ENCODE measurements at places on chromosomes 3 and 15.

DNA sequence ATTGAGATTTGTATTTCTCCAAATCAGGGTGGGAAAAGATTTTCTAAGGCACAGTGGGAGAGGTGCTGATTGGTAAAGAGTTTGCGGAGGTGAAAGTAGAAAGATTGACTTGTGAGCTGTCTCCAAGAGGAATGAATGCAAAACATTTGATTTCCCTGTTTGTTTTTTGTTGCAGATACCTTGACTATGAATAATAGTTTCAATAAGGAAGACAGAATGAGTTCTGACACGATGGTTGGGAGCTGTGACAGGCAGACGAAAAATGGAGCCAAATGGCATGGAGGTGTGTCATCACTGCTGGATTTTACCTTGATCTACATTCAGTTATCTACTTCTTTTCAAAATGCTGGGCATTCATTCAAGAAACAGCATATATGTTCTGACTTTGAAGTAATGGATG, 145.1 kb downstream of the NFKBIZ start:
- DNase-seq: no peak

DNA sequence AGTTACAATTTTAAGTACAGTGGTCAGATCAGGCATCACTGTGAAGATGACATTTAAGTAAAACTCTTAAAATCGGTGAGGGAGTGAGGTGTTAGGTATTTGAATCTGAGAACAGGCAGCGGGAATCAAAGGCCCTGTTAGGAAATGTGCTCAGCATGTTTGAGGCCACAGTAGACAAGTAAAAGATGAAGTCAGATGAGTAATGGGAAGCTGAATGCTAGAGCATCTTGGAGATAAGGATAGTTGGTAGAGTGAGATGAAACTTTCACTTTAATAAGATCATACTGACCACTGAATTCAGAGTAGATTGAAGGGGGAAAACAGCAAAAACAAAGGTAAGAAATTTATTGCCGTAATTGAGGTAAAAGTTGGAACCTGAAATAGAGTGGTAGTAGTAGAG, 61.6 kb downstream of the DCBLD2 start:
- no peak for DNase-seq

DNA sequence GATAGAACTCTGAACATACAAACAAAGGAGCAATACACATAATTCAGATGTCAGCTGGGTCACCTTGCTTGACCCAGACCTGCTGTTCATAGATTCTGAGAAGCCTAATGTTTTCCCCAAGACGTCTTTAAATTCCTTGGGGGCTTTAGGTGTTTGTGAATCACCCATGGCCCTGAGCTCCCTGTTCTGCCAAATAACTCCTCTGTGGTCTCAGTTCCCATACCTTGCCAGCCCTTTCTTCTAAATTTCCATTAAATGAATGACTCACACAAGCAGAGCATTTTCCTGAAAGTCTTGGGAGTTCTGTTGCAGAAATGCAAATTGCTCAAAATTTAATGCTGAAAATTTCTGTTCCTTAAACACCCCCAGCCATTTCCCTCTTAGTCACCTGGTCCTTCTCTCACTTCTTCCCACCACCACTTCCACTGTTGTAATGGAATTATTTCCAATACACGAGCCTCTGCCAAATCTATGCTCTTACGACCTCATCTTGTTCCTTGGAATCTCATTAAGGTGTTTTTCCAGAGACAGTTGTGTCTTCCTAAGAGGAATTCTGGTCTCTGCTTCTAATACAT, 33.4 kb upstream of the PSMD6 start:
- DNase-seq: no peak

DNA sequence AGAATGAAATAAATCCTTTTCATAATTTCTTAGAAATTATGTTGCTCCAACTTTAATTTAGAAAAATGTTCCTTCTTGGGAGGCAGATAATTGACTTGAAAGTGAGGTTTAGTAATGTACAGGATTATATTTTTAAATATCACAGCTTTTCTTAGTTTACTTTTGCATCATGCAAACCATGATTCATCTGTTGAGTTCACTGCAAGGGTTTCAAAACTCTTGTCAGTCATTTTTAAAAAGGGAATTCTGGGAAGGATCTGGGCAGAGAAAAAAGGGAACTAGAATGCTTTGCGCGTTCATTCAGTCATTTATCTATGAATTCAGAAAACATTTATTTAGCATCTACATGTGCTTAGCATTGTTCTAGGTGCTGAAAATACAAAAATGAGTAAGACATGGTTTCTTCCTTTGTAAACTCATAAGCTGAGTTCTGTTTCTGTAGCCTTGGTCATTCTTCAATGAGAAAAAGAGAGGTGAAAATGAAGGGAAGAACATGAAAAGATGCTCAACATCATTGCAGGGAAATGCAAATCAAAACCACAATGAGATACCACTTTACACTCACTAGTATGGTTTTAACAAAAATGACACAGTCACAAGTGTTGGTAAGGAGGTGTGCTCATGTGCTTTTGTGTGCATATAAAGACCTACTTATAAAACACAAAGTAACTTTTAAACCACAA, 209.1 kb downstream of the NR1D2 start:
- DNase-seq: no peak

DNA sequence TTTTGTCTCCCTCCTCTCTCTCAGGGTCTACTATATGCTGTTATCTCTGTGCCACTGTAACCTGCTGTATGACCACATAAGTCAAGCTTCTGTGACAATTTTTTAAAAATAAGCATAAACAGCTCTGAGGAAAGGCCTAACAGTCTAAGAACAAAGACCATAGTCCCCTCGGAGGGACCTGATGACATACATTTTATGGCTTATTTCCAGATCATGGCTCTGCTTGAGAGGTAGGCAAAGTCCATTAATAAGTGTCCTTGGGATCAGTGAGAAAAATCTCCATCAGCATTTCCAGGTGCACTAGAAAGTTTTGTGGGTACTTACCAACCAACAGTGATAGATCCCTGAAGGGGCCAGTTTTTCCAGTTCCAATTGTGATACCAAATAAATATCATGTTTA, 123.8 kb downstream of the TNIK start:
- no peak for DNase-seq

DNA sequence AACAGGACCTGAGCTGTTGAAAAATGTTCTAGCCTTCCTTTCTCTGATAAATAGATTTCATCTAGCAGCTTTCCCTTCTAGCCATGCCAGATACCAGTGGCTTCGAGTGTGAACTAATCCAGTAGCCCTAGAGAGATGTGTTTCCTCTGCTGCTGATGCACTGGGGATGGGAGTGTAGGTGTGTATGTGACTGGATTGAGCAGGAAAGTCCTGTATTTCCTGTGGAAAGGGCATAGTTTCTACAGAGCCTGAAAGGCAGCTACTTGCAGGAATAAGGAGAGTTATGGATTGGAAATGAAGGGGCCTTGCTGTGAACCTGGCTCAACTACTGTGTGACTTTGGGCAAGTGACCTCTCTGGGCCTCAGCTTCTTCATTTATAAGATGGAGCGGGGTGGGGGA, 8.6 kb downstream of the TIMP4 start:
- DNase-seq: no peak

DNA sequence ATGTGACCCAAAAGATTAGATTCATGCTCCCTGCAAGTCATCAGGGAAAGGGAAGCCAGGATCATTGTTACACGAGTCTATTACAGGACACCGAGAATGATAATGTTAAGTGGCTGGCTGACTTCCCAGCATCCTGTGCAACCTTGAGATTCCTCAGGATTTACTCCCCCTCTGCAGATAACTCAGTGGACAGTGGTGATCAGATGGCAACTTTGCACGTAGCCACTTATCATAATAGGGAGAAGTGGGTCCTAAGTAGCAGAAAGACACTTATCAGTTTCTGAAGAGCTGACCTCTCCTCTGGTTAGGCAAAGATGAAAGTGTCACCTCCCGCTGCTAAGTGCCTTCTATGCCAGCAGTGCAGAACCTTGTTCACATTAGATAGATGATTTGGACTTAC, 6.7 kb upstream of the TMPRSS7 start:
- DNase-seq: no peak

DNA sequence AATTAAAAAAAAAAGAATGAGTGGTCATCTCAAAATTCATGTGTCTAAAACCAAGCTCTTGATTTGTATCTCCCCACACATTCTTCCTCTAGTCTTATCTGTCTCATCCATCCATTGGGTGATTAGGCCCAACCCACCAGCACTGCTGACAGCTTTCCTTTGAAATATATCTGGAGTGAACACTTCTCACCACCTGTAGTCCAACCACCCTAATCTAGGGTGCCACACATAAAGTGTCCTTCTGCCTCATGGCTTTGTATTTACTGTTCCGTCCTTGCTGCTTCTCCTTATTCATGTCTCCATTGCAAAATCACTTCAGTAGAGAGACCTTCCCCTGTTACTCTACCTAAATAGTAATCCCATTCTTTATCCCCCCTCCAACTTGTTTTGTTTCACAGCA, 82.4 kb upstream of the PTX3 start:
- DNase-seq: no peak

DNA sequence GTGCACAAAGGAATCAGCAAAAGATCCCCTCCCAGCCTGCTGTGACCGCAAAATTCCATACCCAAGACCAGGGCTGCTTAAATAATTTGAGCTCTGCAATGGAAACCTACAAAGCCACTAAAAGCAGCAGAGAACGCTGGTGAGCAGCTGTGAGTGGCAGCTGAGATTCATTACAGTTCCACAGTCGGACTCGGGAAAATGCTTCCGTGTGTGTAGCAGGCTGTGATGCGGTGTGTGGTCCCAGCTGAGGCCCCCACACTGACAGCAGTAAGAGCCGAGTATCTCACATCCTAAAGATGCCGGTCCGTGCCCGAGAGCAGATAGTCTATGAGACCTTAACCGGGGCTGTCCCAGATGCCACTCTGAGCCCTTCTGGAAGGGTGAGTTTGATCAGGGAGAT, 37.4 kb downstream of the TM2D3 start:
- DNase-seq: no peak

GRCh38 chr15:31342781-31343626, 16.4 kb downstream of the KLF13 start:
- no peak for DNase-seq

DNA sequence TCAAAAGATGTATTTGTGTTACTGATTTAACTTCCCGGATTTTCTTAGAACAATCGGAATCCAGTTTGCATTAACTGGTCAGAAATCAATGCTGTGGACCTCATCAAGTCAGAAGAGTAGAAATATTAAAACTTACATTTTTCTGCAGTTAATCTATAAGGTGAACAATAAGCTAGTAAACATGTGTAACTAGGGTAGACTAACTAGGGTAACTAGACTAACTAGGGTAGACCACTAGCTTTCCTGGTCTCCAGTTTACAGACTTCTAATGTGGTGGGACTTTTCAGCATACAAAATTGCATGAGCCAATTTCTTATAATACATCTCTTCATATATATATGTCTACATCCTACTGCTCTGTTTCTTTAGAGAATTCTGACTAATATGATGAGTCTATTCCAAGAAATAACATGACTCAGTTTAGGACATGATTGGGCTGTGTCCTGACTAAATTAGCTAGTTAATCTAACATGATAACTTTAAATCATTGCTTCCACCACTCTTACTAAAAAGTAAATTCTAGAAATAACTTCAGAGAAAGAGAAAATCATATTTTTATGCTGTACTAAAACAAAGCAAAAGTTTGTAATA, 5.3 kb downstream of the PLSCR2 start:
- no peak for DNase-seq

Data from NCI-H2081 (cell line).